ENCODE measurements at places on chromosomes 6 and 20.

GRCh38 chr20:15867899-15868298, 705.3 kb downstream of the KIF16B start:
- DNase-seq, result no peak

DNA sequence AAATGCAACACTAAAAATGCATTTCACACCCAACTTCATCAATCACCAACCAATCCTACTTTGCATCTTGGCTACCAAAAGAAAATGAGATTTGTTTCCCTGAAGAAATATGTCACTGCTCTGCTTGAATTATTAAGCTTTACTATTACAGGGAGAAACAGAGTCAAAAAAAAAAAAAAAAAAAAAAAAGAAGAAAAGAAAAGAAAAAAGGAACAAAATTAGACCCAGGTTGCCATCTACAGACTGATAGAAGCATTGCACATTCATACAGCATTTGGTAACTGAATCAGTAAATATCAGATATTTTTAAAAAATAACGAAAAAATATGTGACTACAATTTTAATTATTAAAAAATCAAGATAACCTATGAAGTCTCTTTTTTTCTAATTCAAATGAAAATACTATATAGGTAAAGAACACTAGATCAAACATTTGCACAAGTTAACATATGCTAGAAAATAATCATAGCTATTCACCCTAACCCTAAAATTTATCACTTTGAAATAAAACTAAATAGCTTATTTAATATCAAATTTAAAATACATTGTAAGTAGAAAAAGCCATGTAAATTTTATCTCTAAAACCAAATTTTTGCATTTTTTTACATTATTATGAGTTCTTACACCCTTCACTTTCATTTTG, 83.3 kb downstream of the DCDC2 start:
- DNase-seq, result no peak

GRCh38 chr6:13461307-13461706, 26.1 kb downstream of the GFOD1 start:
- DNase-seq, result no peak

- DNase-seq, result no peak
Observed at GRCh38 chr6:17268114-17268513, 13.0 kb upstream of the RBM24 start.

- DNase-seq, result no peak
Observed at GRCh38 chr20:46343975-46344357, 35.7 kb upstream of the CDH22 start.

DNA sequence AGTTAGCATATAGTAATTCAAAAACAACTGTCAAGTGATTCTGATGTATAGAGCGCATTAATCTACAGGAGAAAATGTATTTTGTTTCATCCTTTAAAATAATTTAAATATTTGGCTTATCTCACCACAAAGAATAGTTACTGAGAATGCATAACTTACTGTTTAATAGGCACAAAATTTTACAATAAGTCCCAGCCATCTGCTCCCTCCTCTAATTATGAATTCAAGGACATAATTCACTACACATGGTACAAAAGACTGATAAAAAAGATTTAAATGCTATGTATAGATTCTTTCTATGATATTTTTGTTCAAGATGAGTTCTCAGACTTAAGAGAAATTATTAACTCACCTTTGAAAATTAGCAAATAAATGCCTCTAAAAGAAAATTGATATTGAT, 242.0 kb downstream of the FUT9 start:
- no peak for DNase-seq

GRCh38 chr6:161393839-161394364, 120.0 kb upstream of the AGPAT4 start:
- peak; percentile 24 for DNase-seq

- DNase-seq, result no peak
Observed at GRCh38 chr6:68771426-68771825, 136.3 kb downstream of the ADGRB3 start.

DNA sequence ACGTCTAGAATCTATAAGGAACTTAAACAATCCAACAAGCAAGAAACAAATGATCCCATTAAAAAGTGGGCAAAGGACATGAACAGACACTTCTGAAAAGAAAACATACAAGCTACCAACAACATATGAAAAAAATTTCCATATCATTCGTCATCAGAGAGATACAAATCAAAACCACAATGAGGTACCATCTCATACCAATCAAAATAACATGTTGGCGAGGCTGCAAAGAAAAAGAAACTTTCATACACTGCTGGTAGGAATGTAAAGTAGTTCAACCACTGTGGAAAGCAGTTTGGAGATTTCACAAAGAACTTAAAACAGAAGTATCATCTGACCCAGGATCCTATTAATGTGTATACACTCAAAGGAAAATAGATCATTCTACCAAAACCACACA, 243.9 kb upstream of the RUNX2 start:
- DNase-seq, result no peak

DNA sequence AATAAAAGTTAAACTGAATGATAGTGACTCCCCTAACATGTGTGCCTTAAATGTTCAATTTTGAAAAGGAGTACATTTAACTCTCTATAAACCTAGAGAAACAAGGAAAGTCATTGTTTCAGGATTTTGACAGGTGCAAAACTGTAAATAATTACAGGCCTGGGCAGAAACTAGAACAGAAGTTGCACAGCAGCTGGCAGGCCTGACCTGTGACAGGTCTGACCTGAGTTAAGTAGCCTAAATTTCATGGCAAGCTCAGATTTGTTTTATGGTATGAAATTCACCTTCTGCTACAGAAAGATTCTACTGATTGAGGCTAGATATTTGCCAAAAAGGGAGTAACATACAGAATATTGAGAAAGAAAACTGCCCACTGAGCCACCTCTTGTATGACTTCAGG, 166.1 kb downstream of the CDKAL1 start:
- DNase-seq, result no peak

DNA sequence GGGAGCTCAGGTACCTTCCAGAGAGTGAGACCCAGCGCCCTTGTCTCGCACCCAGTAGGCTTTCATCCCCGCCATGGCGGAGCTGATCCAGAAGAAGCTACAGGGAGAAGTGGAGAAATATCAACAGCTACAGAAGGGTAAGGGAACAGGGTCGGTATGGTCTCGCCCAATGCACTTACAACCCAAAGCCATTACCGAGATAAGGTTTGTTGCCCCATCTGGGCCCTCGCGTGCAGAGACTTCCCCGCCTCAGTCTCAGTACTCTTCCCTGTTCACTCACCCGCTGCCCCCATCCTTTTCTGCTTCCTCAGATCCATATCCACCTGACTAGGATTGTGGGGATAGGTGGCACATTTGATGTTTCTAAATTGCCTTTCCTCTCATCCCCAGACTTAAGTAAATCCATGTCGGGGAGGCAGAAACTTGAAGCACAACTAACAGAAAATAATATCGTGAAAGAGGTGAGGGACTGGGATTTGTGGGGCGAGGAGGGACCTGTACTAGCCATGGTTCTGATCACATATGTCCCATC, 449 bp downstream of the PFDN6 start:
- DNase-seq, result no peak

DNA sequence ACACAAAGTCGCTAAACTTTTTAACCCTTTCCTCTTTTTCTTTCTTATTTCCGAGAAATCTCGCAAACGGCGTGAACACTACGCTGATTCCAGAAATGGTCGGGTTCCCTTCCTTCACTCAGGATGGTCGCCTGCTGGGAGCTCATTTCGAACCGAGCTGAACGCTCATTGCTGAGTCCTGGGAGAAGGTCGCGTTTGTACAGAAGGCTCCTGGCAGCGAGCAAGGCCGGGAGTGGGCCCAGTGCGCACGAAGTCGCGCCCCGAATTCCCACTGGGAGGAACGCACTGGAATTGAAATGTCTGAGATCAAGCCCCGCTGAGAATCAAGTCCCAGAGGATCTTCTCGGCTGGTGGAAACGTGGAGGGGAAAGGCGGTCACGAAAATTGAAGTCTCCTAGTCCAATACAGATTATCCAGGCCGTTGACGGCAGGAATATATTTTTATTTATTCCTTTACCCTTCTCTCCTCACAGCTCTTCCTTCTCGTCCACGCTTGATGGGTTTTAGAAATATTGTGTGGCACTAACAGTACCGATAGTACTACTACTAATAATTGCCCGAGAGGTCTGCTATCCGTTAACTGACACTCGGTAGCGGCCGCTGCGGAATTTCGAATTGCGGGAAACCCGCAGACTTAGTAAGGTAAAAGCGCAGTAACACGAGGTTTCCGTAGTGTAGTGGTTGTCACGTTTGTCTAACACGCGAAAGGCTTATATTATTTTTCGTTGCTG, 207.2 kb upstream of the ZNF184 start:
- DNase-seq, result no peak

DNA sequence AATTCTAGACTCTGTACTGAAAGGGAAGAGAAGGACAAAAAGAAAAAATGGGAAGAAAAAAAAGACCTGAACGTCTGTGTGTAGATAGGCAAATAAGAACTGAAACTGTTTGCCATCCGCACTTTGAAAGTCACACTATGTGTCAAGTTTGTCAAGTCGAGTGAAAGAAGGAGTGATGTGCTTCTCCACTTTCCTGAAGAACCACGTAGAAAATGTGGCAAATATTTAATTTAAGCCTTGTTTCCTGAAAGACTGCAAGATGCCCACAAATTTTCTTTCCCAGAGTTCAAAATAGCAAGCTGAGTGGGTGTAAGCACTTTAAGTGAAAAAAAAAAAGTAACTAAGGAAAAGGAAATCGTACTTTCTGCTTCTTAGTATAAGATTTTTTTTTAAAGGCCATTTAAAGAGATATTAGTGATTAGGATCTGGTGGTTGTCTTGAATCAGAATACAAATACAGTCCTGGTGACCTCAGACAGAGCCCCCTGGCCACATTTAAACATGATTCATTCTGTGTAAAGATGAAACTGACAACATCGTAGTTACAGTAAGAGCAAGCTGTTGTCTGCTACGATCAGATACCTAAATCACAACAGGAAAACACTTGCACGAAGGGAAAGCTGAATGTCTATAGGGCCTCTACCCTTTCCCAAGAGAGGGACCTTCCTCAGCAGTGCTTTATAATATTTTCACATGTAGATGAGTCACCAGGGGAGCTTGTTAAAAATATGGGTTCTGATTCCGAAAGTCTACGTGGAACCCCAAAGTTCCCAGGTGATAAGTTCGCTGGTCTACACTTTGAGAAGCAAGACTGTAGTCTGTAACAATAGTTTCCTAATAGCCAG, 102.3 kb downstream of the HIVEP2 start:
- peak; percentile 43 for DNase-seq

DNA sequence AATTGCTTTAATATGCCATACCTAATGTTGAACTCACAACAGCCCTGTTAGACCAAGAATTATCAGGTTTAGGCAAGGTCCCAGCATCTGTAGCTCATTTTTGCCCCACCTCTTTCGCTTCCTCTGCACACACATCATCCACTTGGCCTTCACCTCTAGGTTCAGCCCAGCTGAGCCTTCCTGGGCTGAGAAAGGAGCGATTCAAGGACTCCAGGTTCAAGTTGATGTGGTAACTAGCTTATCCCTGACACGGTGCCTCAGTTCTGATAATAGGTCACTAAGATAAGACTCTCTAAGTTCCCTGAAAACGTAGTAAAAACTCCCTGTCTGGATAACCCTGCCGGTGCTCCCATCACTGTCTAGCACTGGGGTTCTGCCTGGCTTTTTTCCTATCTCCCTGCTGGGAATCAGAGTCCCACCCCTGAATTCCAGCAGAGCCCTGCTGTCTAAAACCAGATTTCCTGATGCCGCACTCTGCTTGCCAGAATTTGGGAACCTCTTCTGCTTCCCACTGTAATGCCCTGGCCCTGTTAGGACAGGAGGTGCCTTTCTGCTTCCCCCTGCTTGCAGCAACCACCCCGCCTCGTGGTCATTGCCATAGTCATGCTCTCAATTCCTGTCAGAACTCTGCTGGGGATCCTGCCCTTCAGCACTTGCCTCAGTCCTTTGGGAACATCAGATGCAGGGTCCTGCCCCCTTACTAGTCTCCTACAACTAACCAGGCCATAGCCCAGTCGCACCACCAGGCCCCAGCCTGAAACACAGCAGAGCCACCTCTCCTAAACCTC, 47.6 kb downstream of the ALDH8A1 start:
- DNase-seq, result no peak

- no peak for DNase-seq
Observed at GRCh38 chr20:45817376-45818194, 5.1 kb downstream of the UBE2C start.

GRCh38 chr6:23608931-23609435, 517.0 kb upstream of the NRSN1 start:
- DNase-seq, result no peak

DNA sequence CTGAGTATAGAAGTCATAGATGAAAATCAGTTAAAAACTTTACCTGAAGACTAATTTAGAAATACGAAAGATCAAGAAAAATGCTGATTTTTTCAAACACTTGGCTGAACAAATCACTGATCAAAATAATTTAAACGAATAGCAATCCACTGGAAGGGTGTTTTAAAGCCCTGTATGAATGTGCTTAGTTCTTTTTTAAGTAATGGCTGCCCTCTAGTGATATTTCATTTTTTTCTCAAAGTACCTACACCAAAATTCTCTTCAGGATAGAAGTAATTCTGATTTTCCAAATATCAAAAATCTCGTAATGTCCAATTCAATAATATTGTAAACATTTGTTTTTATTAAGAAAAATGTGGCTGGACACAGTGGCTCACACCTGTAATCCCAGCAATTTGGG, 32.5 kb downstream of the AKAP7 start:
- no peak for DNase-seq

DNA sequence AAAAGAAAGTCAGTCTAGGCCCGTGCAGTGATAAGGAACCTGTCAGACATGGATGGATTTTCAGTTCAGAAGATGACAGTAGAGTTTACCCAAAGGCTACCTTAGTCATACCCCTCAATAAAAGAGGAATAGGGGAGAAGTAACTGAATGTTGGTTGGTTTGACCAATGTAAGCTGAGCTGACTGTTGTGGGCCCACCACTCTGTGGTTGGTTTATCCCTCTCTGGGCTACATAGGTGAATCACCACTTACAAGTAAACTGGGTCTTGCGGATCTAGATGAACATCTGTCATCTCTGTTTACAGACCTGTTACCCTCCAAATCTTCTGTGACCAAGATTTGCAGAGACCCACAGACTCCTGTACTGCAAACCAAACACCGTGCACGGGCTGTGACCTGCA, 37.2 kb upstream of the MYLK2 start:
- no peak for DNase-seq

DNA sequence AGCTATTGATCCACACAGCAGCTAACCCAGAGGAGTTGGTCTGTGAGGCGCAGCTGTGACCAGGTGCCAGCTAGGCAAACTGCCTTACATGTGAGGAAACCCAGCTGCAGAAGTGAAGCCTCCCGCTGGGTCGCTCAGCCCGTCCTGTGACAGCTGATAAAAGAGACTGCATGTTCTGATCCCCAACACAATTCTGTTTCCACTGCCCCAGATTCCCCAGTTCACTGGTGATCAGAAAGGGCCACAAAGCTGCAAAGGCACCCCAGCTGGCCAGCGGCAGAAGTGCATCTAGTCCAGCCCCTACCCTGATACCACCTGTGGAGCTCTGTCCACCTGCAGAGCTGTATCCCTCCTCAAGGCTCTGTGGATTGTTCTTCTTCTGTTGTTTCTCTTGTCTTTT, 64.5 kb downstream of the CTNNBL1 start:
- DNase-seq, result no peak

GRCh38 chr20:57317789-57318371, 11.7 kb upstream of the SPO11 start:
- no peak for DNase-seq

- no peak for DNase-seq
Observed at GRCh38 chr20:21796059-21796458, 90.6 kb downstream of the PAX1 start.

Data from activated CD4-positive, alpha-beta T cell treated with anti-CD3 and anti-CD28 coated beads, Interleukin-2, amount 50 U/mL, for 4 hours (primary cell).